ENCODE measurements at places on chromosomes 7 and 10. TPM values are rescaled to one million over a fixed set of nuclear protein-coding genes. Genes with fewer than 3 reads are reported as not detected.

Gene CPN1
- not detected for total RNA-seq

DNA sequence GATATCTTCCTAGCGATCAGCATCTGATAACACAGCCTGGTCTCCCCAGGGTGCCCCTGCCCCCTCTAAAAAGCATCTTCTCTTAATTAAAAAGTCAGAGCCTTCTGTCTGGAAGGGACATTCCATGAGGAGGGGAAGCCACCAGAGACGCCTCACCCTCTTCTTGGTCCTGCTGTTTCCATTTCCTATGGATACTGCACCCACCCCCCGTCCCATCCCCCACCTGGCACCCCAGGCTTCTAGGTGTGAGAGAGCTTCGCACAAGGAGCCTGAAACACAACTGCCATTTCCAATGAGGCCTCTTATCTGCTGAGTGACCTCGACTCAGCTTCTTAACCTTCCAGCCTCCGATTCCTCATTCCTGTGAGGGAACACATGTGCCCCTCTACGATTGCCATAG is 51.4 kb downstream of the COL13A1 start:
- DNase-seq, result no peak

DNA sequence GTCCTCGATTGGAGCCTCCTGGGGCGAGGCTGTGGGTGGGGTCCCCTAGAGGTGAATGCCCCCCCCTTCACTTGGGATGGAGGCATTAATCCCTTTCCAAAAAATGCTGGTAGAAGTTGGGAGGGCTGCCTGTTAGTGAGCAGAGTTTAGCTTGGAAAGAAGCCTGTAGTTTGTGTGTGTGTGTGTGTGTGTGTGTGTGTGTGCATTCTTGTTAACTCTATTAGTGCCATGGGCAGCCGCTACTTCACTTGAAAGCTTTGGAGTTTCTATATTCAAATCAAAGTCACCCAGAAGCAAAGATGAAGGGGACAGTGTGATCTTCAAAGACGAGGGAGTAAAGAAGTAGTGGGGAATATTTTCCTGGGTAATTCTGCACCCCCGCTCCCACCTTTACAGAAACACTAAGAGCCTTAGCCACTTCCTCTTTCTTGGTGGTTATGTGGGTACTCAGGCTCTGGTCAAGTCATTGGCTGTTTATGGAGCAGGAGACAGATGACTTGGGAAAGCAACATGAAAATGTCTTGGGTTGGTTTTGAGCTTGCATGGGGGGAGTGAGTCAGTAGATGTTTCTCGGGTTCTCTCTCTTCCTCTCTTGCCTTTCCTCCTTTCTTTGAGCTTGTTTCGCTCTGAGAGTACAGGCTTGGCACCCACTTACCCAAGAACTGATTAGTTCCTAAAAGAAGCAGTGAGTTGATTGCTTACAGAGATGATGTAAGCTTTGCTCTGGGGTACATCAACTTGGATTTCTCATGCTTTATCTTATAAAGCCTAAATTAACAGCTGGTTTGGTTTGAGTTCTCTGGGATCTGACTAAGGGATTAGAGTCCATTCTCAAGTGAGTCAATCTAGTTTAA is 35.9 kb downstream of the TCF7L2 start:
- DNase-seq, result no peak

- DNase-seq, result no peak
These were observed 295.8 kb downstream of the CELF2 start for GRCh38 chr10:11313463-11313862.

- DNase-seq, result no peak
These were observed 330.1 kb downstream of the ADARB2 start for GRCh38 chr10:1406967-1407945.

DNA sequence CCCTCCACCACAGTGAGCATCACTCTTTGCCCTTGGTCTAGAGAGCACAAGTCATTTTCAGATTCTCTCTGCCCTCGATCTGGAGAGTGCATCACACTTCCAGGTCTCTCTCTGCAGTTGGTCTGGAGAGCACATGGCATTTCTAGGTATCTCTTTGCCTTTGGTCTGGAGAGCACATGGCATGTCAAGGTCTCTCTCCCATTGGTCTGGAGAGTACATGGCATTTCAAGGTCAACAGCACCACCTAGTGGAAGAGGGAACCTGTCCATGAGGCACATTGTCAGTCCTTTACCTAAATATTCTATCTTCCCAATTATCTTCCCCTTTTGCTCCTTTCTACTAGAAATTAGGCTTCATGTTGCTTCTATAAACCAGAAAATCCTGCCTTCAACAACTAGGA is 1139.4 kb downstream of the XPNPEP1 start:
- DNase-seq, result no peak

DNA sequence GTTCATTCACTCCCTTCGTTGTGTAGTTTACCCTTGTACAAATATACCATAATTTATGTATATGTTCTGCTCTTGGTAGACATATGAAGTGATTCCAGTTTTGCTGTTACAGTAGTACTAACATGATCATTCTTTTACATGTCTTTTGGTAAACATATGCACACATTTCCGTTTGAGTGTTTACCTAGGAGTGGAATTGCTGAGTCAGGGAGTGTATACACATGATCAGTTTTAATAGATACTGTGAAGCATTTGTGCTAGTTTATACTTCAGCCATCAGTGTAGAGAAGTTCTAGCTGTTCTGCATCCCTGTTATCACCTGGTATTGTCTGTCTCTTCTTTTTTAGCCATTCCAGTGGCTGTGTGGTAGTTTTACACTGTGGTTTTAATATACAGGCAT is 34.5 kb upstream of the CYP26C1 start:
- DNase-seq, result no peak

- DNase-seq, result no peak
These were observed 119.2 kb downstream of the LRRC4 start for GRCh38 chr7:127911968-127912511.

GRCh38 chr7:16397501-16398145 is 23.7 kb downstream of the CRPPA start:
- no peak for DNase-seq

Gene CALY
- not detected for total RNA-seq

Gene ANLN
- 0.57 TPM for total RNA-seq

Gene FAM53B
- 18.5 TPM for total RNA-seq

DNA sequence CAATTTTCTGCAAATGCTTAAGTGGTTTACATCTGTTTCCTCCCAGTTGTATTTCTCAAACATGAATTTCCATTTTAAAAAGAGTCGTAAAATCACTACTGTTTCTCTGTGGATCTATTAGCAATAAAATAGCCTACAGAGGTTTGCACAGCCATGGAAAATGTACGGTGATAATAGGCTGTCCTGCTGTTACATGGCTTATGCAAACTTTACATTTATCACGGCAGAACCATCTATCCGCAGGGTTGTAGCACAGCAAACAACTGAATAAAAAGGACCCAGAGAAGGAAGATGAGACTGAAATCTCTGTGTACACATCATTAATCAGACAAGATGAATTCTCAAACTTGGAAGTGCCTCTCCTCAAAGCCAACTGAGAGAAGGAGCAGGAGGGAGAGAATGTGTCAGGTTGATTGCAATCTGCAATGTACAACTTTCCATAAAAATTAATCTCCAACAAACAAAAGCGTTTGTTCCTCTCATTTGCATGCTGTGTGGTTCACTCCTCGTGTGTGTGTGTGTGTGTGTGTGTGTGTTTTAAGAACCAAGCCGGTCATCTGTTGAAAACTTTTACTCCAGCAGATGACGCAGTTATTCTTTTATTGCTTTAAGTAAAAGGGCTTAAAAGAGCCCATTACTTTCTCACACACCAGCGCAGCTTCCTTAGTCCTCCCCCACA is 279.3 kb downstream of the SKAP2 start:
- DNase-seq, result no peak

DNA sequence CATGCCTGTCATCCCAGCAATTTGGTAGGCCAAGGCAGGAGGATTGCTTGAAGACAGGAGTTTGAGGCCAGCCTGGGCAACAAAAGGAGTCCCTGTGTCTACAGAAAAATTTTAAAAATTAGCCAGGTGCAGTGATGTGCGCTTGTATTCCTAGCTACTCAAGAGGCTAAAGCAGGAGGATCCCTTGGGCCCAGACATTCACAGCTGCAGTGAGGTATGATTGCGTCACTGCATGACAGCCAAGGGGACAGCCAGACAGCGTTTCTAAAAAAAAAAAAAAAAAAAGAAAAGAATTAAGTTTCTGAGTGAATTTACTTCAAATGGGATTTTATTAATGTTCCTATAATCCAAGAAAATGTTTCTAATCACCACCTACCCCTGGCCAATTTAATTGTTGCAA is 87.4 kb upstream of the RNF148 start:
- no peak for DNase-seq

DNA sequence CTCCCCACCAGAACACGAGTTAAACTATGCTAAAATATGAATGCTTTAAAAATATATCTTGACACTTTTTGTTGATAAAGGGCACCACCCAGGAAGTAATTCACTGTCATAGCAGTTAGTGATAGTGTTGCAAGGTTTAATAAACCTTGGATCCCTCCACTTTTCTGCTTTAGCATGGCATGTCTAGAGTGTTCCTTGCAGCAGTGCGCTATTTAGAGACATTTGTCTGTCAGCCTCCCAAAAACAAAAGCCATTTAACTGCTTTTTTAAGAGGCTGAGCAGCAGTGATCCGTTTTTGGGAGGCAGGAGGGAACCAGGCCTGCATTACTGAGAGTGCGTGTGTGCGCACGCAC is 69.6 kb upstream of the RAB11FIP2 start:
- DNase-seq, result no peak

DNA sequence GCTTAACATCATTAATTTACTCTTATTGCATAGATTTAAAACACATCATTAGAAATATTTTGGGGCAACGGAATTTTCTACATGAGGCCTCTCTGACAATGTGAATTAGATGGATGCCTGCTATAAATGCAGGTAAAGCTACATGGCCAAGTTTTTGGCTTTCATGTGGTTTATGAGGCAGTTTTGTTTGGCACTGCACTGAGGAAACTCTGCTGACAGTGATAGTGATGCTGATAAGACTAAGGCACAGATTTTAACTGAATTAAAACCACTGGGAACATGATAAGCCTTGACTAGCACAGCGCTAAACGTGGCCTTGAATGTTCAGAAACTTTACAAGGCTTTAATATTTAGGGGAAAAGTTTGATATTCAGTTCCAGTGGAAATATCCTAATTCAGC is 114.3 kb upstream of the NOBOX start:
- no peak for DNase-seq

- DNase-seq, result peak; percentile 78
These were observed 670 bp downstream of the TPK1 start for GRCh38 chr7:144835155-144835611.

Gene LRRC17
- 1.8 TPM for total RNA-seq

DNA sequence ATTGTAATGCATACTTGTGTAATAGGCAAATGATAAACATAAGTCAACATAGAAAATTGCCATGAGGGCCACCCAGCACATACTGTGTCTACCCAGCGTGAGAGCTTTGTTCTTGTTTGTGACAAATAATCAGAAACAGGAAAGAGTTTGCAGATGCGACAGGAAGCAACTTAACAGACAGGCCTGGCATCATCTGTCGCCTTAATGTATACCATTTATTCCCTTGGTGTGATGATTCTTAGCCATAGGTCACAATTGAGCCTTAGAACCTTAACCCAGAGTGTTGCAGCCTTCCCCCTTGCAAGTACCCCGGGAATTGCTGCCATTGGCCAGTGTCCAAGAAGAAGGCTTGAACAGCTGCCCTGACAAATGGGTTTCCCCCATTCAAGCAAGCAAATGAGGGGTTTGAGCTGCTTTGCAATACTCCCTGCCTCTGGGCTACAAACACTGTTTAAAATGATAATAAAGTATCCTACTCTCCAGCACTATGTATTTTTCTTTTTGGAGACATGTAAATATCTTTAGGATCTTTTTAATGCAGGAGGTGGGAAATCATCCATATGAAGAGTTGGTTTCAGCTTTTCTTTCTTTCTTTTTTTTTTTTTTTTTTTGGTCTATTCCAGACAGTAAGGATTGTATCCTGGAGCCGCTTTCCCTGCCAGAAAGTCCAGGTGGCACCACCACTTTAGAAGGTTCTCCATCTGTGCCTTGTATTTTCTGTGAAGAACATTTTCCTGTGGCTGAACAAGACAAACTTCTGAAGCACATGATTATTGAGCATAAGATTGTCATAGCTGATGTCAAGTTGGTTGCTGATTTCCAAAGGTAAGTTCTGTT is 80.0 kb downstream of the ZNF277 start:
- DNase-seq, result no peak

Measured in cardiac septum (tissue), 1 donor.